ENCODE measurements at places on chromosomes 13 and 19. TPM values are rescaled to one million over a fixed set of nuclear protein-coding genes. Genes with fewer than 3 reads are reported as not detected.

SHISA7 gene
- total RNA-seq, result not detected

ZNF681 gene
- 0.85 TPM for total RNA-seq

WDR87 gene
- total RNA-seq, result not detected

PRR22 gene
- total RNA-seq, result 0.19 TPM

CEACAM4 gene
- total RNA-seq, result not detected

KASH5 gene
- total RNA-seq, result not detected

DCLK1 gene
- total RNA-seq, result 0.99 TPM

SPART gene
- total RNA-seq, result 77.8 TPM

ZNF541 gene
- 0.27 TPM for total RNA-seq

ZNF420 gene
- total RNA-seq, result 8.2 TPM

PRMT1 gene
- 610 TPM for total RNA-seq

TPTE2 gene
- total RNA-seq, result not detected

CATSPERD gene
- not detected for total RNA-seq

TNNI3 gene
- not detected for total RNA-seq

SIAH3 gene
- total RNA-seq, result under 0.01 TPM

C1QTNF9 gene
- total RNA-seq, result not detected

WDR62 gene
- total RNA-seq, result 2.4 TPM

CYP2F1 gene
- not detected for total RNA-seq

APOE gene
- 0.28 TPM for total RNA-seq

ZNF560 gene
- total RNA-seq, result 0.47 TPM

CGB5 gene
- total RNA-seq, result not detected

Data from endothelial cell of coronary artery (primary cell).